ENCODE measurements at places on chromosomes 7 and 10. TPM values are rescaled to one million over a fixed set of nuclear protein-coding genes. Genes with fewer than 3 reads are reported as not detected.
A peak's percentile ranks its signal among the peaks of the same experiment; 100 is the strongest.

DNA sequence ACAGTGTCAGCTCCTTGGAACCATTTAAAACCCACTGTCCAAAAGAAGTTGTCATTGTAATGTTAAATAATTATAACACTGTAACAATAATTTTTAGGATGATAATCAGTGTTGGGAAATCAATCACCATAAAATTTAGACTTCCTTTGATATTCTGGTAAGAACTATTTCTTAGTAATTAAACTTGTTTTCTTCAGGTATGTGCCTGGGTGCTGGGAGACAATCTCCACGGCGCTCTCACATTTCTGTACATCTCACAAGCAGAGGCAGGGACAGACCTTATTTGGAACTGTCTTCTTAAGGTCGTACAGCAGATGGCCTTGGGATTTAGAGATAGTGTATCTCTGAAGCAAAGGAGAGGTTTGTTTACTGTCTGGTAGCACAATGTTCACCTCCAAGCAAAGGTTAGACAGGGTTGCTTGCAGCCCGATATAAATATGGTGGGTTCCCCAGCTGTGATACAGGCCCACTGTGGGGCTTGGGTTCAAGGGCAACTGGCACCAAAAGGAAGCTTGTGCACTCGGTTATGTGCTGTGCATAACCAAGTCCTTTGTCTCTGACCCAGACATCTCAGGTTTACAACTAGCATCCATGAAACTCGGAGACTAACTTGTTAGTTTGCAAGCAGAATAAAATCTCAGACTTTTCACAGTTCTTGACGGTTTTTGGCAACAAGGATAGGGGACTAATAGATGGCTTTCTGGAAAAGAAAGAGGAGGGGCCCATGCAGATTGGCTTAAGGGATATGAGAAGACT, 125.5 kb downstream of the RNF32 start:
- DNase-seq: no peak
- H3K27ac ChIP-seq: no peak overlapping the region
- H3K36me3 ChIP-seq: peaks cover 15% of the 10 kb centered on the region

GRCh38 chr7:107180378-107180777, 11.6 kb downstream of the HBP1 start:
- peaks cover 68% of the 10 kb centered on the region for H3K36me3 ChIP-seq
- H3K4me3 ChIP-seq: no peak overlapping the region
- H3K27ac ChIP-seq: no peak overlapping the region
- peak; percentile 31 for DNase-seq
- H3K4me1 ChIP-seq: peaks cover 7% of the 10 kb centered on the region

GRCh38 chr10:17523246-17523753, 68.9 kb upstream of the ST8SIA6 start:
- no peak for DNase-seq
- H3K4me3 ChIP-seq: no peak overlapping the region
- H3K36me3 ChIP-seq: no peaks in the 10 kb centered on the region
- no peaks in the 10 kb centered on the region for H3K27me3 ChIP-seq
- no peak overlapping the region for H3K27ac ChIP-seq

- DNase-seq: no peak
- no peaks in the 10 kb centered on the region for H3K36me3 ChIP-seq
- peaks cover 63% of the 10 kb centered on the region for H3K4me1 ChIP-seq
- no peaks in the 10 kb centered on the region for H3K27me3 ChIP-seq
These were observed 4.2 kb downstream of the NOS3 start for GRCh38 chr7:150994838-150995510.

- H3K4me1 ChIP-seq: no peaks in the 10 kb centered on the region
- H3K4me3 ChIP-seq: no peak overlapping the region
- no peak overlapping the region for H3K27ac ChIP-seq
These were observed 153.9 kb downstream of the CDH23 start for GRCh38 chr10:71550628-71551027.

DNA sequence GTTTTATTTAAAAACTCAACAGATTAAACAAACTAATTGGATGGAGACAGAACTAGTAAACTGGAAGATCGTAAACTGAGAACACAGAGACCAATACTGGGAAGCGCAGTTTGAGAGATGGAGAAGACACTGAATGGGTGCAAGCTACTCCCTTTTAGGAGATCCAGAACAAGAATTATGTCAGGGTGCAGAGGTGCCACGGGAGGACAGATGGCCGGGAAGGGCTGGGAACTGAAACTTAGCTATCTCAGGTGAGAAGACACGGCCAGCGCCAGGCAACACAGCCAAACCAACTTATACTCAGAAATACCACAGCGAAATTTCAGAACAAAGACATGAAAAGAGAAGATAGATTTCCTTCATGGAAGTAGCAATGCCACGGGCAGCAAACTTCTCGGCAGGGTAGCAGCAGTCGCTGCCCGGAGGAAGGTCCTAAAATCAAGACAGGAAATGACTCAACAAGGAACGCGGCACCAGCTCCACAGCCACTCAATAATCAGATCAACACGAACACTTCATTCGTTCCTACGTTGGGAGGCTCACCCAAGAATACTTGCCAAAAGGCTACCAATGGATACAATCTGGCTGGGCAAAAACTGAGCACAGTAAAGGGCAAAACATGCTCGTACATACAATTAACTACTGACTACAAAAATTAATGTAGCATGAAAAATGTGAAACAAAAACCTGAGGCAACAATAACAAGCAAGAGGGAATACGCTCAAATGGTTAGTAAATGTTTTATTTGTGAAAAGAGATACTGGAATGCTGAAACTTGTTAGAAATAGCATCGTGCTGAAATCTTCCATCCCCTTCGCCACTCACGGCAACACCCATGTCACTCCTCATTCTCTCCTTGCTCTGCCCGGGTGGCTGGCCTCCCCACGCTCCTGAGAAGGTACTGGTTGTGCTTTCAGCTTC, 2.2 kb upstream of the LRRC27 start:
- H3K27me3 ChIP-seq: no peaks in the 10 kb centered on the region
- H3K4me3 ChIP-seq: peak overlapping the region; percentile 86
- H3K4me1 ChIP-seq: peaks cover 38% of the 10 kb centered on the region
- peaks cover 3% of the 10 kb centered on the region for H3K36me3 ChIP-seq
- no peak overlapping the region for H3K27ac ChIP-seq

GRCh38 chr7:75639071-75639885, 99.5 kb downstream of the HIP1 start:
- no peaks in the 10 kb centered on the region for H3K27me3 ChIP-seq
- DNase-seq: peak; percentile 13
- peak overlapping the region; percentile 65 for H3K4me3 ChIP-seq
- no peak overlapping the region for H3K27ac ChIP-seq
- no peaks in the 10 kb centered on the region for H3K36me3 ChIP-seq

ZNF425 gene
- total RNA-seq: 0.39 TPM

GRCh38 chr10:7121154-7121797, 289.6 kb downstream of the SFMBT2 start:
- H3K36me3 ChIP-seq: no peaks in the 10 kb centered on the region
- H3K4me1 ChIP-seq: peaks cover 7% of the 10 kb centered on the region
- peak; percentile 64 for DNase-seq
- H3K4me3 ChIP-seq: no peak overlapping the region

GRCh38 chr10:75651417-75651816, 220.0 kb downstream of the LRMDA start:
- H3K36me3 ChIP-seq: no peaks in the 10 kb centered on the region
- DNase-seq: no peak
- no peak overlapping the region for H3K27ac ChIP-seq
- no peak overlapping the region for H3K4me3 ChIP-seq
- H3K4me1 ChIP-seq: no peaks in the 10 kb centered on the region

GRCh38 chr7:92832534-92833023, 3.8 kb downstream of the CDK6 start:
- no peaks in the 10 kb centered on the region for H3K36me3 ChIP-seq
- peak; percentile 61 for DNase-seq
- peak overlapping the region; percentile 92 for H3K4me3 ChIP-seq
- H3K27ac ChIP-seq: peak overlapping the region; percentile 67
- H3K4me1 ChIP-seq: peaks cover 45% of the 10 kb centered on the region

DNA sequence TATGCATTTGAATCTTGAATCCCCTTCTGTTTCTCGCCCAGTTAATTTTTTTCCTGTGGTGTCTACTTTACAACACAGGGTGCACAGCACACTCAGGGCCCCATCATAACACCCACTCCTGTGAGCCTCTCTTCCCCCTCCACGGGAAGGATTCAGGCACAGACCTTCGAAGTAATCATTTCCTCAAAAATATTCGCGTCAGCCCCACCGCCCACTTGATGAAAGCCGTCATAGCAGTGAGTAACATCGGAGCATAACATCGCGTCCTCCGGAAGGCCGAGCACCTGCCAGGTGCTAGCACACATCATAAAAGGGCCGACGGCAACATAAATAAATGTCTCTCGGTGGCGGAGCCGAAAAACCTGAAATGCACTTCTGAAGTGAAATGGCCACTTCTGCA, 201.7 kb upstream of the ADARB2 start:
- H3K27me3 ChIP-seq: no peaks in the 10 kb centered on the region
- H3K36me3 ChIP-seq: no peaks in the 10 kb centered on the region
- peak overlapping the region; percentile 3 for H3K4me3 ChIP-seq
- peaks cover 24% of the 10 kb centered on the region for H3K4me1 ChIP-seq
- DNase-seq: peak; percentile 83
- peak overlapping the region; percentile 42 for H3K27ac ChIP-seq

PROSER2 gene
- 1.1 TPM for total RNA-seq

DNA sequence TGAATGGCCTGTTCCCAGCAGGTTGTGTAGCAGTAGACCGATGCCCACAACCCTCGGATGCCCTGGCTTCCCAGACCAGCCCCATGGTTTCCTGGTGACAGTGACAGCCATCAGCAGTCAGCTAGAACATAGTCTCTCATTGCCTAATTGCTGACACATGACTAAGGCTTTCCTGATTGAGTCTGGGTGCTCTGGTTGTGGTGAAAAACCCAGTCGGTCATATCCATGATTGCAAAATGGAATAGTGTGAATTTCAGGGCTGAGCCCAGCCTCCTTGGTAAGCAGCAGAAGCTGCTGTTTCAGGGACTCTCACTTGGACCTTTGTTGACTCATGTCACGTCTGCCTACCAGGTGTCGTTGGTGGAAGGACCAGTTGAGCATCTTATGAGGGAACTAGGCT, 36.6 kb downstream of the POR start:
- H3K27ac ChIP-seq: no peak overlapping the region
- H3K4me1 ChIP-seq: no peaks in the 10 kb centered on the region
- no peak overlapping the region for H3K4me3 ChIP-seq
- H3K36me3 ChIP-seq: peaks cover 17% of the 10 kb centered on the region
- no peak for DNase-seq

IDI2 gene
- not detected for total RNA-seq

GRCh38 chr7:113639221-113639620, 279.6 kb downstream of the PPP1R3A start:
- DNase-seq: no peak
- no peak overlapping the region for H3K4me3 ChIP-seq
- no peaks in the 10 kb centered on the region for H3K4me1 ChIP-seq
- H3K36me3 ChIP-seq: no peaks in the 10 kb centered on the region
- H3K27me3 ChIP-seq: no peaks in the 10 kb centered on the region
- H3K27ac ChIP-seq: no peak overlapping the region

DNA sequence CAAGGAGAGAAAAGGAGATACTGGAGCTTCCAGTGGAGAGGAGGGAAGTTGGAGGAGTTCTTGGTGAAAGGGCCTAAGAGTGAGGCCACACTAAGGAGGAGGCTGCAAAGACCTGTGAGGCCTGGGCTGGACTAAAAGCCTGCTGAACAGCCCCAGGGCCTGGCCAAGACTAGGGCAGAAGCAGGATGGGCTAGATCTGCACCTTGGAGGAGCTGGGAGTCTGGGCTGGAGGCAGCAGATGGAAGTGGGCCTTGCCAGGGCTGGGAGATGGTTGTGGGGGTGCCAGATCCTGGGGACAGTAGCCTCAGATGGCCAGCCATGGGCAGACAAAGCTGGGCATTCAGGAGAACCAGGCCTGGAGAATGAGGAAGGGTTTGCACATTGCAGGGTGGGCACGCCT, 6.5 kb upstream of the PURB start:
- peak overlapping the region; percentile 71 for H3K27ac ChIP-seq
- no peak for DNase-seq
- H3K36me3 ChIP-seq: no peaks in the 10 kb centered on the region
- H3K4me1 ChIP-seq: peaks cover 23% of the 10 kb centered on the region
- H3K4me3 ChIP-seq: no peak overlapping the region

GRCh38 chr7:43659549-43659896, 69.8 kb downstream of the COA1 start:
- no peak overlapping the region for H3K4me3 ChIP-seq
- no peak for DNase-seq
- H3K4me1 ChIP-seq: peaks cover 30% of the 10 kb centered on the region
- H3K27me3 ChIP-seq: no peaks in the 10 kb centered on the region
- H3K27ac ChIP-seq: no peak overlapping the region

DNA sequence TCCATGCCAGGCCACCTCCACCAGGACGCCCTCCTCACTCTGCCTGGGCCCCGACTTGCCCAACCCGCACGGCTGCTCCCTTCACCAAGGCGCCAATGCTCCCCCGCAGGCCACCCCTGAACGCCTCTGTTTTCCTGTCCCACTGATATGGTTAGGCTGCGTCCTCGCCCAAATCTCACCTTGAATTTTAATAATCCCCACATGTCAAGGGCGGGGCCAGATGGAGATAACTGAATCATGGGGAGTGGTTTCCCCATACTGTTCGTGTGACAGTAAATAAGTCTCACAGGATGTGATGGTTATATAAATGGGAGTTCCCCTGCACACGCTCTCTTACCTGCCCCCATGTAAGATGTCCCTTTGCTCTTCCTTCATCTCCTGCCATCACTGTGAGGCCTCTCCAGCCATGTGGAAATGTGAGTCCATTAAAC, 29.8 kb downstream of the RSU1 start:
- H3K4me1 ChIP-seq: peaks cover 23% of the 10 kb centered on the region
- H3K27me3 ChIP-seq: no peaks in the 10 kb centered on the region
- H3K4me3 ChIP-seq: no peak overlapping the region
- peak overlapping the region; percentile 71 for H3K27ac ChIP-seq

DNA sequence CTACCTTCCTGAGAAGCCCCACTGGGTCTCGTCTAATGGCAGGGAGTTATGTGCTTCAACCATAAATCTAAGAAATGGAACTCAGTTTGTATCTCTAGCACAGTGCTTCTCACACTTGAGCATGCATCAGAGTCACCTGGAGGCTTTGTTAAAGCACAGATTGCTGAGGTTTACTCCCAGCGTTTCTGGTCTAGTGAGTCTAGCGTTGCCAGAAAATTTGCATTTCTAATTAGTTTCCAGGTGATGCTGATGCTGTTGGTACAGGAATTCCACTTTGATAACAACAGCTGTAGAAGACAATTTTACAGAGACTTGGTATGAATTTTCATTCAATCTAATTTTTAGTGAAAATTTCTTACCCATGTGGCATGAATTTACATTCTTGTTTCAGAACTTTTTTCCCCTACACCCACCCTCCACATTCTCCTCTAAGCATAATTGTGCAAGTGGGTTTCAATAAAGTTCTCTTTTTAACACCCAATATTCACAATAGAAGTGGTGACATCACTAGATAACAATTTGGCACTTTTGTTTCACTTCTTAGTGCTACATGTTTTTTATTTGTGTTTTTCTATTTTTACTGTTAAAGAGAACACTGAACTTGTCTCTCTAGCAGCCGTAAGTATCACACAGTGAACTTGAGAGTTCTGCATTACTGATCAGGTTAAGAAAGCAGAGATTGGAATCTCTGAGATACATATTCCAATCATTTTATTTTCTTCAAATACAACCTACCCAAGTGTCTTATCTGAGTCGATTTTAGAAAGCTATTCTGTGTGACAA, 48.4 kb upstream of the BET1 start:
- peaks cover 4% of the 10 kb centered on the region for H3K27me3 ChIP-seq
- H3K4me3 ChIP-seq: no peak overlapping the region

TRRAP gene
- 47.9 TPM for total RNA-seq

GRCh38 chr7:145020454-145020853, 184.6 kb upstream of the TPK1 start:
- no peaks in the 10 kb centered on the region for H3K36me3 ChIP-seq
- no peaks in the 10 kb centered on the region for H3K4me1 ChIP-seq
- no peak for DNase-seq
- no peaks in the 10 kb centered on the region for H3K27me3 ChIP-seq
- no peak overlapping the region for H3K4me3 ChIP-seq
- H3K27ac ChIP-seq: no peak overlapping the region

- no peaks in the 10 kb centered on the region for H3K36me3 ChIP-seq
- H3K4me3 ChIP-seq: peak overlapping the region; percentile 67
- DNase-seq: peak; percentile 47
- no peaks in the 10 kb centered on the region for H3K27me3 ChIP-seq
These were observed 765 bp downstream of the PFKFB3 start for GRCh38 chr10:6203331-6204062.
